ENCODE measurements at places on chromosomes 4 and X. TPM values are rescaled to one million over a fixed set of nuclear protein-coding genes. Genes with fewer than 3 reads are reported as not detected.
A peak's percentile ranks its signal among the peaks of the same experiment; 100 is the strongest.

The ACOT9 gene
- 49.7 TPM for total RNA-seq

The LINC00632 gene
- total RNA-seq = not detected

The TSPAN7 gene
- total RNA-seq = 1.9 TPM

The RRH gene
- not detected for total RNA-seq

The RADX gene
- 13.1 TPM for total RNA-seq

The PLP2 gene
- 143 TPM for total RNA-seq

- H3K4me1 ChIP-seq = peaks cover 29% of the 10 kb centered on the region
- peak overlapping the region; percentile 85 for H3K4me3 ChIP-seq
- peak overlapping the region; percentile 87 for H3K27ac ChIP-seq
- H3K27me3 ChIP-seq = no peaks in the 10 kb centered on the region
- peak; percentile 77 for DNase-seq
These were observed 968 bp upstream of the NELFA start for GRCh38 chr4:2009651-2010233.

- H3K36me3 ChIP-seq = no peaks in the 10 kb centered on the region
- H3K4me3 ChIP-seq = no peak overlapping the region
- no peak for DNase-seq
- H3K27ac ChIP-seq = no peak overlapping the region
- no peaks in the 10 kb centered on the region for H3K27me3 ChIP-seq
- no peaks in the 10 kb centered on the region for H3K4me1 ChIP-seq
These were observed 1884.7 kb upstream of the PCDH7 start for GRCh38 chr4:28835501-28835900.

GRCh38 chr4:28686618-28687017 lies 1826.0 kb downstream of the STIM2 start:
- no peak overlapping the region for H3K4me3 ChIP-seq
- H3K36me3 ChIP-seq = no peaks in the 10 kb centered on the region
- no peaks in the 10 kb centered on the region for H3K4me1 ChIP-seq
- no peak overlapping the region for H3K27ac ChIP-seq
- DNase-seq = peak; percentile 7

- H3K4me1 ChIP-seq = peaks cover 12% of the 10 kb centered on the region
- peaks cover 48% of the 10 kb centered on the region for H3K27me3 ChIP-seq
- DNase-seq = no peak
- no peaks in the 10 kb centered on the region for H3K36me3 ChIP-seq
- H3K4me3 ChIP-seq = no peak overlapping the region
These were observed 108.1 kb downstream of the DHX15 start for GRCh38 chr4:24476282-24476681.

- no peak overlapping the region for H3K27ac ChIP-seq
- H3K36me3 ChIP-seq = no peaks in the 10 kb centered on the region
These were observed 124.5 kb downstream of the CFAP299 start for GRCh38 chr4:80459918-80460473.

DNA sequence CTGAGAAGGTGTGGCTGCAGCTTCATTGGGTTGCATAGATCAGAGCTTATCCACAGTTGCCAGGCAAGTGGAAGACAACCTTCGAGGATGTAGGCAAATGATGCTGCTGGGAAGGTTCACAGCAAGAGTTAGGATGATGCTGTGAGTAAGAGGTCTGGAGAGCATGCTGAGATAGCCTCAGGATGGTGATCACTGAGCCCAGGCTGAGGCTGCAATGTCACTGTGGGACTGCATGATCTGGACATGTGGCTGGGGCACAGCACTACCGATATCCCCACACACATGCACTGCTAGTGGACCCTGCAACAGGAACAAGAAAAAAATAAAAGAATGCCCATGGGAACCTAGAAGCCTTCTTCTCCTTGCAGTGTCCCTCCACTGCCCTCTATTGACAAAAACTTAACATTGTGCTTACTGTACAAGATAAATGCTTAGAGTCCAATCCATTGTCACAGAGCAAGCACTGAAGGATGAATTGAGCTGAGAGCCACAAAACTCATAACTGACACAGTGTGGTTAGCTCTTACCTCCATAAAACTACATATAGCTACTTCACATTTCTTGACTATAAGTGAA lies 105.6 kb downstream of the CNKSR2 start:
- H3K4me1 ChIP-seq = peaks cover 3% of the 10 kb centered on the region
- no peak overlapping the region for H3K4me3 ChIP-seq
- no peak for DNase-seq

DNA sequence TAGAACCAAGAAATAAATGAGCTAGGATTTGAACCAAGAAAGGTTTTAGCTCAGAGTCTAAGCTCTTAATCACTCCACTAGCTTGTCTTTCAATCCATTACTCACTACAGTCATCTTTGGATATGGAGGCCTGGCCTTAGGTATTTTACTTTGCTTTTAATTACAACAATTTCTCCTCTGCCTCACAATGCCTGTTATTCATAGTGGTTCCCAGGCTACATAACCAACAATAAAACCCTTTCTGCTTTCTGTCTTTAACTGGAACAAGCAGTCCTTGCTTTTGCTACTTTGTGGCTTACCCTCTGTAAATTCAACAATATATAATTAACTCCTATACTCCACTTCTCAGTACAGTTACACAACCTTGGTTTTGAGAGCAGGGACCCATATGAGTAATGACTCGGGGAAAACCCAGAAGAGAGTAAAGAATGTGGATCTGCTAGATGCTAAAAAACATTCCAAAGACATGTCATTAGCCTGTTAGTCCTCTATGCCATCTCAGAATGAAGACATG lies 94.7 kb upstream of the NAP1L5 start:
- H3K27ac ChIP-seq = peak overlapping the region; percentile 25
- H3K4me1 ChIP-seq = peaks cover 19% of the 10 kb centered on the region
- peak; percentile 23 for DNase-seq
- H3K4me3 ChIP-seq = no peak overlapping the region

DNA sequence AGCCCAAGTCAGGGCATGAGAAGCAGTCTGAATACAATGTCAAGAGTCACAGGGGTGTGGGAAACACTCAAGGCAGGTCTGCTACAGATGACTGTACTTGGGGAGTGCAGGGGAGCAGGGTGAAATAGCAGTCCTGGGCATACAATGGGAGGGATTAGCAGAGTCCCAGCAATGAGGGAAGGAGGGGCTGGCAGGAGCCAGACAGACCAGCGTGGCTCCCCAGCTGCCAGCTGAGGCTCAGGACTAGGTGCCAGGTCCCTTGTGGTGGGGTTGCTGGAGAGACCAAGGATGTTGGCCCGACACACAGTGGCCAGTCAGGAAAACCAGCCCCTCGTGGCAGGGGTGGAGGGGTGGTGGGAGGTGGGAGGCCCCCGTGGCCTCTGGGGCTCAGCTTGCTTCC lies 86.6 kb downstream of the RTL5 start:
- H3K27me3 ChIP-seq = no peaks in the 10 kb centered on the region
- H3K36me3 ChIP-seq = no peaks in the 10 kb centered on the region
- H3K4me3 ChIP-seq = no peak overlapping the region
